ENCODE measurements at places on chromosomes 4 and X.

DNA sequence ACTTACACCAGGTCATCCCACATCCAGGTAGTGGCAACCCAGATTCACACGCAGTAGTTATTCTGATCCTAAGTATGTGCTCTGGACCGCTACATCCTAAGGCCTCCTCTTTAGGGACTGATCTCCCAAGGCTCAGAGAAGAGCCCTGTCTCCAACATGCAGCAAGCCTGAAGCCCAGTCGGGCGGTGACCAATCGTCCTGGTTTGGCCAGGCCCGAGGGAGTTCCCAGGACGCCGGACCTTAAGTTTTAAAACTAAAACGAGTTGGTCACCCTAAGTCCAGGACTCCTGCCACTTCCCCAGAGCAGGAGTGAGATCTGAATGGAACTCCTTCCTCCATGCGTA is 385 bp downstream of the LYAR start:
- no peak for DNase-seq

GRCh38 chrX:115912372-115912897 is 258.1 kb upstream of the AGTR2 start:
- no peak for DNase-seq

DNA sequence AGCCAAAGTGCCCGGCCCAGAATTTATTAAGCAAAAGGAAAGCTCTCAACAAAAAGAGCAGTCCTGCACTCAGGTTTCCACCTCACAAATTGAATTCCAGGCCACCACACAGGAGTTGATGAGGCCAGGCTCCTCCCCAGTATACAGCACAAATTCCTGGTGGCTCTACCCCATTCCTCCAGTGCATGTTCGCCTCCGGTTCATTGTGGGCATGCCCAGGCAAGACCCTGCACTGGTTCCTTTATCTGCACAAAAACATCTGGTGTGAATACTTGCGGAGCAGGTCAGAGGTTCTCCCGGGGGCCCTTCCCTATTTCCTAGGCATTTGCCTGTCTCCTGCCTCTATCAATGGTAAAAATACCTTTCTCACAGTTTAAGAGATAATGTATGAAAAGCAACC is 195.2 kb upstream of the ANXA10 start:
- DNase-seq: no peak

- no peak for DNase-seq
Measured at GRCh38 chr4:39543034-39543433, 15.8 kb upstream of the UGDH start.

GRCh38 chrX:1809581-1809980 is 194.7 kb downstream of the ASMT start:
- DNase-seq: no peak

DNA sequence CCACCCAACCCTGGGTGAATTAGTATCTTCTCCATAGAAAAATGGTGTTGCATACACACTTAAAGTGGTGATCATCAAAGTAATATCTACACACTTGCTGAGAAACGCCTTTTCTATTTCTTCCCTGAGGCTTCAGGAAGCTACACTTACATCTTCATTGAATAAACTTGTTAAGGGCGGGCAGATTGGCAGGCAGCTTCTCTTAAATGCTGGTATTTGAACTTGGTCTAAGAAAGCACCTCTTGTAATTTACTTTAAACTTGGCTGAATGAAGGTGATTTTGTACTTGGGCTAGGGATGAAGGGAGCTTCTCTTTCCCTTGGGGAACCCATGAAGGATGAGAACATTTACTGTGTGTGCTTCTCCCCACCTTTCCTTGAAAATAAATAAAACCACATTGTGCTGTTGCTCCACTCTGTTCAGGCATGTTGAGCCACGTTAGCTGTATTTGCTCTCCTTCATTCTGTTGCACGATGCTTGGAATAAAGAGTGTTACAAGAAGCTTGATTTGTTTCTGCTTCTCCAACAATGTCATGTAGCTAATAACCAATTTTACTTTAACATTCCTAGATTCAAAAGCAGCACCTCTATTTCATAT is 430.1 kb downstream of the ANKRD50 start:
- DNase-seq: no peak

DNA sequence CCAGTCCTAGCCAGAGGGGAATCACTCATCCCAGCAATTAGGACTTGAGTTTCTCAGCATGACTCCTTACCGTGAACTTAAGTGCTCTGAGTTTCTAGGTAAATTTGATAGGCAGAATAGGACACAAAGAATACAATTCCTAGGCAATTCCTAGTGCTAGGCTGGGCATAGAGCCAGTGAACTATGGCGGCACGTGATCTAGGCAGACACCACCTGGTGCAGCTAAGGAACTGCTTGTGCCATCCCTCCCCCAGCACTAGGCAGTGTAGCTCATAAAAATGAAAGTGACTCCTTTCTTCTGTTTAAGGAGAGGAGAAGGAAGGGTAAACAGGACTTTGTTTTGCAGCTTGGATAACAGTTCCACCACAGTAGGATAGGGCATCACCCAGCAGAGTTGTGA is 736.3 kb upstream of the PCDH7 start:
- no peak for DNase-seq
